ENCODE measurements at places on chromosomes 6 and 20.

DNA sequence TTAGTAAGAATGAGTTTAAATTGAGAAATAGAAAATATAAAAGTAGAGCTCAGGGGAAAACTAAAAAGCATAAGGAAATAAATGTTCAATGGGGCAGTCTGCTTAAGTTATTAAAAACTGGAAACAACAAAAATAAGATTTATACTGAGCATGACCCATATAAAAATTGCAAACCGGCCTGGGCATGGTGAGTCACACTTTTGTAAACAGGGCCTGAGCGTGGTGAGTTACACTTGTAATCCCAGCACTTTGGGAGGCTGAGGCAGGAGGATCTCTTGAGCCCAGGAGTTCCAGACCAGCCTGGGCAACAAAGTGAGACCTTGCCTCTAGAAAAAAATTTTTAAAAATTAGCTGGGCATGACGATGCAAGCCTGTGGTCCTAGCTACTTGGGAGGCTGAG lies 74.6 kb downstream of the TMEM244 start:
- DNase-seq = no peak

- no peak for DNase-seq
These were observed 1.7 kb downstream of the UNC5CL start for GRCh38 chr6:41037107-41037900.

- no peak for DNase-seq
These were observed 44.3 kb downstream of the OR2B2 start for GRCh38 chr6:27867945-27868300.

GRCh38 chr6:47402081-47402480 lies 75.5 kb upstream of the CD2AP start:
- no peak for DNase-seq

DNA sequence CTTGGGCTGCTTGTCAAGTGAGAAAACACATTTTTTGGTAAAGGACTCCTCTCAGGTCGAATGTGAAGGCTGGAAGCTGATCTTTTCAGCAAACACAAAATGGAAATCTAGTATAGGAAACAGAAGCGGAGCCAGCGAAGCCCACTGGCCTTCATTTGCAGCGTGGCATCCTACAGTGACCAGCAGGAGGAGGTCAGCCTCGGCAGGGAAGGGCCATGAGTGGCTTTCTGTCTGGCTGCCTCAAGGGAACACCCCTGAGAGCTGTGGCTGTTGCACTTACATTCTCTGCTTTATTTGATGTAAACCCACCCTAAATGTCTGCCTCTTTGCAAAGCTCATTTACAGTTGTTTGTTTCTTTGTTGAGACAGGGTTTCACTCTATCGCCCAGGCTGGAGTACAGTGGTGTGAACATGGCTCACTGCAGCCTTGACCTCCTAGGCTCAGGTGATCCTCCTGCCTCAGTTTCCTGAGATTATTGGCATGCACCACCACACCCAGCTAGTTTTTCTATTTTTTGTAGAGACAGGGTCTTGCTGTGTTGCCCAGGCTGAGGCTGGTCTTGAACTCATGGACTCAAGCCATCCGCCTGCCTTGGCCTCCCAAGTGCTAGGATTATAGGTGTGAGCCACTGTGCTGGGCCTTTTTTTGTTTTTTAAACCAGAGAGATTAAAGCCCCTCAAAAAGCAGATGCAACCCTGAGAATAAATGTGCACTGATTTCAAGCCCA lies 322.0 kb upstream of the SOX4 start:
- DNase-seq = no peak

DNA sequence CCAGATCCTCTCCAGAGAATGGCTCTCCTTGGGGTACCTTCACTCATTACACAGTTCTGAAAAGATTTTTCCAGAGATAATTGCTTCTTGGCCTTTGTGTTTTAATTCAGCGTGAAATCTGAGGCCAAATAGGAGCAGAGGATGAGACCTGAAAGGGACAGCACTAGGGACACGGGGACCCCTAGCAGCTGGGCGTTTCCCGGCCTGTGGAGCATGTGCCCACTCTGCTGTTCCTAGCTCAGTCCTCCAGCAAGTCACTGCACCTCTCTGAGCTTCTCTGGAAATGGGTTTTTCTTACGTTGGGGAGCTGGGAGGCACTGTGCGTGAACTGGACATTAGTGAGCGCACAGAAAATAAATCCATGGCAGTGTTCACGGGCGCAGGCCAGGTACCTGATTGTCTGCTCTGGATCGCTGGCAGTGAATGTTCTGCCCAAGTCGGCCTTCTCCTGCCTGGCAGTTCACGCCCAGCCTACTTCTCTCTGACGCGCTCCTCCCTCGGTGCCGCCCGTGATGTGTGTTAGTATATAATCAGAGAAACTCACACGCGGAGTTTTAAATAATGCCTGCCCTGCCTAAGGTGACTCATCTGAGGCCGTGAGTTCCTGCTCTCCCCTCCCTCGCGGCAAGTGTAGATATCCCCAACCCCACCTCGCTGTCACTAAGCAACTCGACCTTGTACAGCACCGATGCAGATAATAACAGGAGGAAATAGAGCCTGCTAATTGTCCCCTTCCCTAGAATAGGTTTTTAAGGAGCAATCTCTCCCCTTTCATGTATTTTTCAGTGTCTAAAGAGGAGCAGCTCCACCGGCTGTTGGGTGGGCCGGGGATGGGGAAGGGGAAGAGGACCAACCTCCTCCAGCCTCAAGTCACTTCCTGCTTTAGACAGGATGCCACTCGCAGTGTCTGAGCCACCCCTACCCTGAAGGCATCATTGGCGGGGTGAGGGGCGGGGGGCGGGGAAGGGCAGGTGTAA lies 2.7 kb upstream of the TUBB2A start:
- DNase-seq = no peak

DNA sequence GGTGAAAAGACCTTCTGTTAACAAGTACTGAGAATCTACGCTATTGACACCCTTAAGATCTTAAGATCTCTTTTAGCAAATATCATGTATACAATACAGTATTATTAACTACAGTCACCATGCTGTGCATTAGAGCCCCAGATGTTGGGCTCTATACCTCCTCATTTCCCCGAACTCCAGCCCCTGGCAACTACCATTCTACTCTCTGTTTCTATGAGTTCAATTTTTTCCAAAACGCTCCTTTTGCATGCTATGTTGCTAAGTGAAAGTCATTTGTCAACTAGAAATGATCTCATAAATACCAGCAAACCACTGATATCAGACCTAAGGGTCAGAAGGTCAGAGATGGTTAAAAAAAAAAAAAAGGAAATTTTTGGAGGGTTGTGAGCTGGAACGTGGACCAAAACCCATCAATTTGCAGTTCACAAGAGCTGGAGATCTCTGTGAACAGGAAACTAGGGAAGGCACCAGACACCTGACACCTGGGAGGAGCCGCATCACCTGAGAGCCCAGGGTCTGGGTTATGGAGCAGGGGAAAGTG lies 122.0 kb upstream of the KCNK16 start:
- DNase-seq = no peak

GRCh38 chr6:97765461-97765860 lies 482.4 kb upstream of the MMS22L start:
- DNase-seq = no peak

- no peak for DNase-seq
These were observed 165.0 kb upstream of the STMND1 start for GRCh38 chr6:16936893-16937292.

DNA sequence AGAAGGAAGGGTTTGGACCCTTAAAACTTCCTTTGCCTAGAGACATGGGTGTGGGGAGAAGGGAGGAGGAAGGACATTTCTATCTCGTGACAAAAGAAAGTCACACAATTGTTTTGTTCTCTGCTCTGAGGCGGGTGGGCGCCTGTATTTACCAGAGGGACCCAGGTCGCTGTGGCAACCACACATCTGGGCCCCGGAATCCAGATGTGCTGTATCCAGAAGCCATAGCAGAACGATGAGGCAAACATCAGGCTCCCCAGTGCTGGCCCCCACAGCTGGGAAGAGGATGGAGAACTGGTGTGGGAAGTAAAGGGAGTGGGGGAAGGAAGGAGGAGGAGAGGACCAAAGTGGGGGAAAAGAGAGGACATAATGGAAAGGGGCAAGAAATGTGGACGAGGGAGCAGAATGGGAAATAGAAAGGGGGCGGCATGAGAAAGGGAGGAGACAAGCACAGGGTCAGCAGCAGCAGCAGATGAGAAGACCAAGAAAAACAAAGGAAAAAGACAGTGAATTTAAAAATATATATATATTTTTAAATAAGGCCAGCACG lies 3.4 kb upstream of the TNXB start:
- DNase-seq = no peak

- no peak for DNase-seq
These were observed 22.6 kb upstream of the SYNDIG1 start for GRCh38 chr20:24446811-24447210.

Data from progenitor cell of endocrine pancreas (in vitro differentiated cells).